ENCODE measurements at places on chromosomes 16 and 17. TPM values are rescaled to one million over a fixed set of nuclear protein-coding genes. Genes with fewer than 3 reads are reported as not detected.

The CALB2 gene
- total RNA-seq, result 1.3 TPM

The TOX3 gene
- not detected for total RNA-seq

The MYL4 gene
- total RNA-seq, result not detected

The DRC7 gene
- under 0.01 TPM for total RNA-seq

The NT5M gene
- 1.2 TPM for total RNA-seq

Measured in fibroblast of lung (primary cell).